Cortex of kidney (tissue), 1 donor: ENCODE measurements at places on chromosomes 3 and 15.

DNA sequence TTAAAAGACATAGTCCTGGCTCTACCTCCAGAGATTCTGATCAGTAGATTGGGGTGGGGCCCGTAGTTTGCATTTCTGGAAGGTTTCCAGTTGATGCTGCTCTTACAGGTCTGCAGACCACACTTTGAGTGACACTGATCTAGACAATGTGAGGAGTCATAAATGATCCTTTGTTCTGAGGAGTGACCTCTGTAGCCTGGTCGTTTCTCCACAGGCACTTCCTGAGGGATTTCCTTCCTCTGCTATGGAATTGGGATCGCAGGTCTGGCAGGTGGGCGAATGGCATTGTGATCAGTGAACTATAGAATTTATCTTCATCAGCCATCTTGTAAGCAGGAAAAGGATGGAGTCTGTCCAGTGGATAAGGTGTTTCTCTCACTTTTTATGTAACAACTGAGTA lies 5.5 kb downstream of the GFM1 start:
- DNase-seq = no peak

DNA sequence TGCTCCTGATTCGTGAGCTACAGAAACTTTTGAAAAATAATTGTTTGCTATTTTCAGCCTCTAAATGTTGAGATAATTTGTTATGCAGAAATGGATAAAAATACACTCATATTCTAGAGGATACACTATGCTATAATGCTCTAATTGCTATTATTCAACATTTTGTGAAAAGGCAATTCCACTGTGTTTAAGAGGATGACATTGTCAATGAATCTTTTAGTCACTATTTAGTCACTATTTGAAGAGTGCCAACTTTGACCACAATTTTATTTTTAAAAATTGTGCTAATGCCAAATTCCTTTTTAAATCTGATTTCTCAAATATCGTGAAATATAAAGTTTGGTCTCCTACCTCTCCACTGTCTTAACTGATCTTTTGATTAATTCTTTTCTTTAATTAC lies 604.9 kb upstream of the KCNMB2 start:
- no peak for DNase-seq

DNA sequence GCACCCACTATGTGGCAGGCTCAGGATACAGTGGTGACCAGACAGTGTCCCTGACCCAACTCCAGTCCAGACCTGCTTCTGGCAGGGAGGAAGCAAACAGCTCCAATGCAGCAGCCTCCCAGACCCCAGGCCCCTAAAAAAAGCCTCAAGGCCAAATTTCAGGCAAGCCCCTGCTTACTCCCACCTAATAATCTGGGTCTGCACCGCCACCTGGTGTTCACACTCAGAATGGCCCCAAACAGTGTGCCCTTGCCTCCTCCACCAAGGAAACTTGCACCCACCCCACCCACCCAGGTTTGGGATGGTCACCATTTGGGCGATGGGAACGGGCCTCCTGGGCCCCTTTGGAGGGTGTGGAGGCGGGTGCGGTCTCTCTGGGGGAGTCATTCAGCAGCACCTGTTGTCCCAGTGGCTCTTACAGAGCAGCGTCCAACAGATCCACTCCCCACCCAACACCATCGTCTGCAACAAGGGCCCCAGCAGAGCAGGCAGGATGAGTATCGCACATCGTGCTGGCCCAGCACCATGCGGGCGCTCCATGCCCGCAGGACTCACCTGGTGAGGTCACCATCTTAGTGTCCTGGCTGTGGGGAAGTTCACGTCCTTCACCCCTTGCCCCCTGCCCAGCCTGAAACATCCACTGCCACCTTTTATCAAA lies 17.3 kb downstream of the C3orf18 start:
- no peak for DNase-seq

GRCh38 chr3:55620351-55621025 lies 133.4 kb upstream of the WNT5A start:
- DNase-seq = no peak

DNA sequence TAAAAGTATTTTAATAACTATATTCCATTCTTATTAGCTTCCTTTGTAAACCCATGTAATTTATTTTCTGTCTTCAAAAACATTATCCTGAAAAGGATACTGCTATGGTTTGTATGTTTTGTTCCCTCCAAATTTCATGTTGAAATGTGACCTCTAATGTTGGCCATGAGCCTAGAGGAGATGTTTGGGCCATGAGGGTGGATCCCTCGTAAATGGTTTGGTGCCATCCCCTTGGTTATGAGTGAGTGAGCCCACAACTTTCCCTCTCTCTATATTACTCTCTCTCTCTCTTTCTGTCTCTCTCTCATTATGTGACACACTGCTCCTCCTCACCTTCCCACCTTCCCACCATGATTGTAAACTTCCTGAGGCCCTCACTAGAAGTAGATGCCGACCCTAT lies 357.7 kb downstream of the MFSD1 start:
- no peak for DNase-seq

- DNase-seq = no peak
These were observed 48.9 kb downstream of the CYP11A1 start for GRCh38 chr15:74318376-74319137.

DNA sequence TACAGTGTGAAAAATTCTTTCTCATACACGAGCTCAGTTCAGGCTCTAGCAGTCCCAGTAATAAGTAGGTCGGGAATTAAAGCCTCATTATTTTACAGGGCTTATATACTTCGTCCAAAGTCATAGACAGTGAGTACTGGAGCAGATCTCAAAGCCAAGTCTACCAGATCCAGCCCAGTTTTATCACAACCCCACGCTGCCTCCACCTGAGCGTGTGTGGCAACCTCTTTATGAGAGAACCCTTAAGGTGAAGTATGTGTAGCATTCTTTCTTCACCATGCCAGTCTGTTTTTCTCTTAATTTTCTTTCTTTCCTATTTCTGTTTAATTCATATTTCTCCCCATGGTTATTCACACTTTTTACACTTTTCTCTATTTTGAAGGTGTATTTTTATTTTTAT lies 574.6 kb upstream of the ARPP21 start:
- DNase-seq = no peak

- DNase-seq = no peak
These were observed 79.1 kb upstream of the ABI3BP start for GRCh38 chr3:101072300-101072699.

- DNase-seq = no peak
These were observed 16.6 kb downstream of the SCAANT1 start for GRCh38 chr3:63895422-63896189.

DNA sequence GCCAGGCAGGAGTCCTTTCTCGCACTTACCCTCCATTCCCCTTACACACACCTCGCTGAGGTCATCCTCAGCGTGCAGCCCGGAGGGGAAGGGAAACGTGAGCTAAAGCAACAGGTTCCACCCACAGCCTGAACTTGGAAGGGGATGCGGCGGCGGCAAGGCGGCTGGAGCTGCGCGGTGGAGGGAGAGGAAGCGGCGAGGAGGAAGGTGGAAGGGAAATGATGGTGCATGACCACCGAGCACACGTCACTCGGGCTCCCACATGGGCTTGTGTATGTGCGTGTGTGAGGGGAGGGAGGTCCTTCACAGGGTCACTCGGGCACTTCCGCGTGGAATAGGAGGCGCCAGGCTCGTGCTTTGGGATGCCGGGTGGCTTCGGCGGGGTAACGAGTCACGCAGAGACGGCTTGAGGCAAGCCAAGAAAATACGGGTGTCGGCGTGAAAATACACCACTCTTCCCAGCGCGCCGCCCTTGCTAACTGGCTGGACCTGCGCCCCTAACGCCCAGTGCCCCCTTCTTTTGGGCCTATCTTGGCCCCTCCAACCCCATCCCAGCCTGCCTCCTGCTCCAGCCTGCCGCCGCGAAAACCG lies 225.5 kb upstream of the IL12A start:
- no peak for DNase-seq

DNA sequence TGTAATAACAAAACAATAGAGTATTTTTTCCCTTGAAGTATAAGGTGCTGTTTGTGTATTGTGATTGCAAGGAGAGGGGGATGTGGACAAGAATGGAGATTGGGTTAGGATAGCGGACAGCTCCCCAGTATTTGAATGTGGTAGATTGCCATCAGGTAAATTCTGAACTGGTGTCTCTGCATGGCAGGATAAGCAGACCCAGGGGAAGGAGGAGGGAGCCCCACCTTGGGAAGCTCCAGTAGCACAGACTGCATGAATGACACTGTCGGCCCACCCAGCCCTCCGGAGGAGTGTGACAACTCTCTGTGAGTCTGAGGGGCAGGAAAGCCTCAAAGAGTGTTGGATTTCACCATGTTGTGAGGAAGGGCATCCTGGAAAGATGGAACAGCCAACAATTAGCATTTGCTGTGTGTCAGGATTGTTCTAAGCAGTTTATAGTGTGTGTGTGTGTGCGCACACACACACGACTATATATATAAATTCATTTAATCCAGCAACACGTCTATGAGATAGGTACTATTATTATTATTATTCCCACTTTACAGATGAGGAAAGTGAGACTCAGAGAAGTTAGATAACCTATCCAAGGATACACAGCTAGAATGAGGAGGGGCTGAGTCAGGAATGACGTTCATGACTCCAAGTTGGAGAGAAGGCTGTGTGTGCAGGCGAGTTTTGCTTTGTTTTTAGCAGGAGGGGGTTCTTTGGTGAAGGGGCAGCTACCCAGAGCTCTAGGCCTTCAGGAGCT lies 63.4 kb upstream of the LCTL start:
- no peak for DNase-seq

- no peak for DNase-seq
These were observed 95.1 kb upstream of the LINGO1 start for GRCh38 chr15:77727635-77728304.

DNA sequence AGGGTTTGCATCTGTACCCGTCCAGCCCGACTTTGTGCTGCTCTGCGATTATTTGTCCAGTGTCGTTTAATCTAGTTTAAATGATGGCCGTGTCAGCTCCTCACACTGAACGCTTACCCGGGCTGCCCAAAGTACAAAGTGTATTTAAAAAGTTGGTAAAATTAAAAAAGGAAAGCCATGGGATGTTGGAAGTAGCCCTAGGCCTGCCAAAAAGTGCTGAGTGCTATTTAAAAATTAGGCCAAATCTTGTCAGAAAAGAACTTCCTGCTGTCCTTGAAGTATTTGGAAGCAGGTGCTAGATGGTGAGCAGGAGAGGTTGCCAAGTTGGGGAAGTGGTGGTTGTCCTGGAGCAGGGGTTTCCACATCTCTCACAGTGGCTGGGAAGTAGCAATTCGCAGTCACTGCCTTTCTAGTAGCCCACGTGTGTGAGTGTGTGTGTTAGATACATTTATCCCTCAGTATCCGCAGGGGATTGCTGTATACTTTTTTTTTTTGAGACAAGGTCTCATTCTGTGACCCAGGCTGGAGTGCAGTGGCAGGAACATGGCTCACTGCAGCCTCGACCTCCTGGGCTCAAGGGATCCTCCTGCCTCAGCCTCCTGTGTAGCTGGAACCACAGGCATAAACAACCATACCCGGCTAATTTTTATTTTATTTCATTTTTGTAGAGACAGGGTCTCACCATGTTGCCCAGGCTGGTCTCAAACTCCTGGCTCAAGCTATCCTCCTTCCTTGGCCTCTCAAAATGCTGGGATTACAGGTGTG lies 664 bp downstream of the PPCDC start:
- no peak for DNase-seq

GRCh38 chr3:100029689-100030088 lies 84.6 kb downstream of the FILIP1L start:
- no peak for DNase-seq

GRCh38 chr15:91947293-91947679 lies 93.8 kb downstream of the SLCO3A1 start:
- no peak for DNase-seq

DNA sequence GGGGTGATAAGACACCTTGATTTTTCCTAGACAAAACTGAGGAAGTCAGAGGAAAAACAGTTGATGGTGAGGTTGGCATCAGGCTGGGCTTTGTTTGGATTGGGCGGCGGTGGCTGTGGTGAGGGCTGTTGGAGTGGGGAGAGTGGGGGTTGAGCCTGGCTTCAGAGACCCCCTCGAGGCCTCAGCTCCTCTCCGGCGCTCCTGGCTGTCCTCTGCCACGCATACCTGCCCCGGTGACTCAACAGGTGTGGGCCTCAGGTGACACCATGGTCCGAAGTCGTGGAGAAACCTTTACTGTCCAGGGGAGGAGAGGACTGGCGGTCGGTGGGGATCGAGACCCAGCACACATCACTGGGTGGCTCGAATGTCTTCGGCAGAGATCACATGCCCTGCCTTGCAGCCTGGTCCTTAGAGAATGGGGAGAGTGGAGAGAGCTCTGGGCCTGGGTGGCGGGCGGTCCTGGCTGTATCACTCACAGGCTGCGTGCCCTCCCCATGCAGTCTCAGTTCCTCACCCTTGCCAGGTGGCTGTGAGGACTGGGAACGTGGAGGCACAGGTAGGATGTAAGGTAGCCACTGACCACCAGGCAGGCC lies 2.6 kb downstream of the APBA2 start:
- no peak for DNase-seq
